ENCODE measurements at places on chromosomes 5 and 9.

DNA sequence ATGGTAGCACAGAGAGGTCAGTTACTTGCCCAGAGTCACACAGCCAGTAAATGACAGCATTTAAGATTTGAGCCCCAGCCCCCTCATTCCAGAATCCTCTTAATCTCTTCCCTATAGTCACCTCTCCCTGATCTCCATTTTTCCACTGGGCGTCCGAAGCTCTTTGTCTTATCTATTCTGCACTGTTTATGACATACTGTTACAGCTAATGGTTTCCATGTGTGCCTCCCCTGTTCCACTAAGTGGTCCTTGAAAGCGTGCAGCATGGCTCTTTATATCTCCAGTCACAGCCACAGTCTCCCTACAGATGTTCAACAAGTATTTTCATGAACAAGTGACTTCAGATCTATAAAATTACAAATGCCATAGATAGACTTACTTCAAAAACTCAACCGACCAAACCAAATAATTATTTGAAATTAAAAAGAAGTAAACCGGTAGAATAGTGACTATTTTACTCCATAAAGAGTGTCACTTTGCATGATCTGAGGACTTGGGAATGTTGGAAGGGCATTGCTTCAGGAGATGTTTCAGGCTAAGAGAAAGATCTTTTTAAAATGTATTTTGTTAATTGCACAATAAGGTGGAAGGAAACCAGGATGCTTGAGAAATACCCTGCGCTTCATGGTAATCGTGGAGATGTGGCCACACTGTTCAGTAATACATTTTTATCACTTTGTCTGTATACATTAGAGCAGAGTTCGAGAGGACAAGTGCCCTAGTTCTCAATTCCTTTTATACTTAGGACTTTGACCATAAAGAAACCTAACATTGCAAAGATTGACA, 237.2 kb downstream of the FBXL7 start:
- no peak for DNase-seq

- DNase-seq, result no peak
Measured at GRCh38 chr9:136254381-136255165, 9.0 kb upstream of the QSOX2 start.

DNA sequence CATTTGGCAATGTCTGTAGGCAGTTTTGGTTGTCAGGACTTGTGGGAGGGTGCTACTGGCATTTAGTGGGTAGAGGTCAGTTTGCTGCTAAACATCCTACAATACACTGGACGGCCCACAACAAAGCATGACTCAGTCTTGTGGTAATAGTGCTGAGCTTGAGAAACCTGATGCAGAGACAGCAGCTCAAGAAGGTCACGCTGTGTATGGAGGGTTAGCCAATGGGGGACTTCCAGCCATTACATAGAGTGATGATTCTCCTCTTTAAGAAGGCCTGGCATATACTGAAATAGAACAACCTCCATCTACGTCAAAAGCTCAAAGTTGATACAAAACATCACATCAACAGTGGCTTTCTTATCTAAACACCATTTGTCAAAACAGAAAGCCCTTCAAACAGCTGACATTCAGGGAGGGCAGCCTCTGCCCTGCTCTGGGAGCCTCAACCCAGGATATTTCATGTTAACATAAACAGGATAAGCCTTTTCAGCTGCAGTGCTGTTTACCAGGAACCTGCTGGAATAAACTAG, 143.0 kb downstream of the GPBP1 start:
- no peak for DNase-seq

DNA sequence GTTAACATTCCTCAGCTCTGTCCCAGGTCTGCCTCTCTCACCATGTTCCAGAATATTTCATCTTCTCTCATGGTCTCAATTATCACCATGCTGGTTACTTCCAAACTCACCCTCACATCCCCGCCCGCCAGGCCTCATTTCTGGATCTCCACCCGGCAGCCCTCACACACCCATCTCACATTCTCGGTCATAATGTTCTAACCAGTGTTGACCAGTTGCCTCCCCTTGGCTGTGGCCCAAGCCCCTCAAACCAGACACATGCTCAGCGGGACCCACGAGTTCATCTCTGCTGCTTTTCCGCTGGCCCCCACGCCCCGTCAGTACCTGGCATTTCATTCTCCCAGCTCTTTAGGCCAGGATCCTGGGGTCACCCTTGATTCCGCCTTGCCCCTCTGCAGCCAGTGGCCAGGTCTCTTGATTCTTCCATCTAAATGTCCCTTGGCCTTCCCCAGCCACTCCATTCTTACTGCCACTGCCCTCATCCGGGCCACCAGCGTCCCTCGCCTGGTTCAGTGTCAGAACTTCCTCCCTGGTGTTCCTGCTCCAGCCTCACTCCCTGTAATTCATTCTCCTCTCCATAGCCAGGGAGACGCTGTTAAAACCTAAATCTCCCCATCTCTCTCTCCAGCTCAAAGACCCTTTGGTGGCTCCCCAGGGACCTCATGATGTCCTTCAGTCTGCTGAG, 141.7 kb downstream of the MVB12B start:
- DNase-seq, result no peak

DNA sequence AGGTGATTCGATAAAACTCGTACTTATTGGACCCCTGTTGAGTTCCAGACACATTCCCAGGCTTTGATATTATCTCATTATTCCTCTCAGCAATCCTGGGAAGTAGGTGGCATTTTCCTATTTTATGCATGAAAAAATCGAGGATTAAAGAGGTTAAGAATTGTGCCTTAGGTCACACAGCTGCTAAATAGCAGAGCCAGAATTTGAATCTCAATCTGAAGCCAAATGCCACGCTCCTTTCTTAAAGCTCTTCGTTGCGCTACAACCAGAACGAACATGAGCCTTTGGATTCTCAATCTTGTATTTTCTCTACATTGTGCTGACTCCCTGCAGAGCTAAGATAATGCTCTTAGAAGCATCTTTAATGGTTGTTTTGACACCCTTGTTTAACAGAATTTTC, 527.8 kb upstream of the TLE4 start:
- DNase-seq, result no peak

GRCh38 chr5:96708600-96708999, 46.4 kb downstream of the CAST start:
- DNase-seq, result no peak

DNA sequence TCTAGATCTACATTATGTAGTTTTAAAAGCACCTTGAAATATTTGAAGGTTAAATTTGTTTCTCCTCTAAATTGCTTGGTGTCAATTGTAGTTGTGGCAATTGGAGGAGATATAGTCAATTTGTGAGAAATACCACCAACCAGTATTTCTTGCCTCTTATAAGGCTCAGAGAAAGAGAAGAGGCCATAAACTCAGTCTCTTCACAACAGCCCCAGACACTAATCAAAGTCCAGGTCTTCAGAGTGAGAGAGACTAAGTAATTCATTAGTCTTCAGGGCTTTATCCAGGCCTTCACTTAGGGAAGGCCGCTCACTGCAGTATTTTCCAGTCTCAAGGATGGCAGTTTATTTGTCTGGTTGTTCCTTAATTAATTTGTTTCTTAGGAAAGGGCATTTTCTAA, 168.0 kb upstream of the RGMB start:
- DNase-seq, result no peak

DNA sequence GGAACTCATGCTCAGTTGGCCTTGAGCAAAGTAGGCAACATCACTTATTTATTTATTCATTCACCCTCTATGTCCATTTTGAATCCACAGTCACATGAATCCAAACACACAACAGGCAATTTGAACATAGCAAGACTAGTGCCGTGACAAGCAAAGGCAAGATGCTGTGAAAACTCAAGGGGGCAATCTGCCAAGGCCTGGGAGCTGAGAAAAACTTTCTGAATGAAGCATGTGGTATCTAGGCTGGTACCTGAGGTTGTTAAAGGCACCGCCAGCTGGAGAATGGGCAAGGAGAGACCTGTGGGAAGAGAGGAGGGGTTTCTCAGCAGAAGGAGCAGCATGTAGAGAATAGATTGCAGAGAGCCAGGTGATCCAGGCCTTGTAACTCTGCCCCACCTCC, 98.3 kb upstream of the ATP10B start:
- no peak for DNase-seq

DNA sequence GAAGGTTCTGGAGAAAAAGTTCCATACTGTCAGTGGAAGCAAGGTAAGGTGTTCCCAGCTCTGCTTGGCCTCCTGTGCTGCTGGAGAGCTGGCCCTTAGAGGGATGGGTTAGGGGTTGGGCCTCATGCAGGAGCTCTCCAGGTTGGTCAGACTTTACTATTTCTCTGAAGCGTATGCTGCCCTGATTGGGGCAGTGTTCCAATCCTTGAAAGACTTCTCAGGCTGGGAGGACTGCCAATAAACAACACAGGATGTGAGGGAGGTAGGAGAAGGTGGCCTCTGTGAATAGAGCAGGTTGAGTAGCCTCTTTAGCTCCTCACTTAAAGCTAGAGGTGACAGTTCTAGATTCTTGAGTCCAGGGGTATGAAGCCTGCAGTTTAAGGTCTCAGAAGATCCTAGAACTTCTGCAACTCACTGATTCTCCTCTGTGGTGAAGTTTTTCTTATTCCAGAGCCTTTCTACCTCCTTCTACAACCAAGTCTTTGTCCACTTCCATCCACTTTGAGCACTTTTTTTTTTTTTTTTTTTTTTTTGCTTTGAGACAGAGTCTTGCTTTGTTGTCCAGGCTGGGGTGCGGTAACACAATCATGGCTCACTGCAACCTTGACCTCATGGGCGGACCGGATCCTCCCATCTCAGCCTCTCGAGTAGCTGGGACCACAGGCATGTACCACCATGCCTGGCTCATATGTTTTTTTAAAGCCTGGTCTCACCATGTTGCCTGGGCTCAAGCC, 3.0 kb downstream of the HNRNPAB start:
- no peak for DNase-seq

DNA sequence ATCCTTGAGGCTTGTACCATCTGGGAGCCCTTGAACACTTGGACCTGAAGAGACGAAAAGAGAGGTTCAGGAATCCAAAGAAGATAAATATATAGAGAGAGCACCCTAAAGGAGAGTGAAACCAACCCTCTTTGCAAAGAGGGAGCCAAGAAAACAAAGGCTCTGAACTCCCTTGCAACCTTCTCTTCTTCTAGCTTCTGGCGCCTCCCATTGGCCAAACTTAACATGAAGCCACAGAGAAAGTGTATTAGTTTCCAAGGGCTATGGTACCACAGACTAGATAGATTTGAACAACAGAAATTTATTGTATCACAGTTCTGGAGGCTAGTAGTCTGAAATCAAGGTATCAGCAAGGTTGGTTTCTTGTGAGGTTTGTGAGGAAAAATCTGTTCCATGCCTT, 175.1 kb downstream of the HCN1 start:
- DNase-seq, result no peak

GRCh38 chr9:75582870-75583269, 307.6 kb upstream of the PCSK5 start:
- no peak for DNase-seq

DNA sequence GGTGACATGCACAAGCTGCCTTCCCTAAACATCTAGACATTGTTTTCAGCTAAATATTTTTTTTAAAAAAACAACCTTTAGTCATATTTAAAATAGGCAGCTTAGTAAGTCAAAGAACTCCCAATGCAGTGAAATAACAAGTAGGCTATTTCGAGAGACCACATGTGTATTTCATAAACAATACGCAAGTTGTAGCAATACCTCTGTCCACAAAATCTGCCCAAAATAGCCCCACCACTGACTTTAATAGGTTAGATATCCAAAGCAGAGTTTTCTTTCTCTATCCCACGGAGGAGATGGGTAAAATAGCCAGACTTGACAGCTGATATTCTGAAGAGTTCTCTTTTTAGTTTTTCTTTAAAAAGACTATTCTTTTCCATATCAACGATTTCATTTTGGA, 1.2 kb downstream of the SLC24A2 start:
- no peak for DNase-seq

DNA sequence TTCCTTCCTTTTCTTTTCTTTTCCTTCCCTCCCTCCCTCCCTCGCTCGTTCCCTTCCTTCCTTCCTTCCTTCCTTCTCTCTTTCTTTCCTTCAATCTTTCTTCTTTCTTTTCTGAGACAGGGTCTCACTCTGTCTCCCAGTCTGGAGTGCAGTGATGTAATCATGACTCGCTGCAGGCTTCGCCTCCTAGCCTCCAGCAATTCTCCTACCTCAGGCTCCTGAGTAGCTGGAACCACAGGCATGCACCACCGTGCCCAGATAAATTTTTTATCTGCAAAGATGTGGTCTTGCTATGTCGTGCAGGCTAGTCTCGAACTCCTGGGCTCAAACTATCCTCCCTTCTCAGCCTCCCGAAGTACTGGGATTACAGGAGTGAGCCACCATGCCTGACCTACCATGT, 81.4 kb downstream of the SPATA31C2 start:
- no peak for DNase-seq

DNA sequence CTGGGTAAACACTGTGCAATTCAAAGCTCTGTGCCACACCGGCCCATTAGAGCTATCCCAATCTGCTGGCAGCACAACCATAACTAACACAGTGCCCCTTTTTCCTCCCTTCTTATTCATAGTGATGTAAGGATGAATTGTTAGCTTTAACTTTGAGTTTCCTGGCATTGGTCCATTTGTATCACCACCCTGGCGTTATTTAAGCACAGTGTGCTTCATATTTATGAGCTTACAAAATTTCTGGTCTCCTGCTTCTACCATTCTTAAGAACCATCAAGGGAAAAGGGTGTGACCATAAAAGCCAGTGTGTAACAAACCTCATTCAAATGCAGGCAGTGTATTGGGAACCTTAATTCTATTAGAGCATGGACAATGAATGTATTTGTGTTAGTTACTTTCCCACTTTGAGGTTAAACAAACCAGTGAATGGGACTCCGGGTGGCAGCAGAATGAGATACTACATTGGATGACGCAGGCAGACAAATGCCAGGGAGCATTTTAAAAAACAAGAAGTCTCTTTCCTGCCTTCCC, 222.6 kb downstream of the TMEM161B start:
- no peak for DNase-seq

- DNase-seq, result no peak
Measured at GRCh38 chr5:16508730-16509531, 43.3 kb upstream of the ZNF622 start.

- DNase-seq, result no peak
Measured at GRCh38 chr5:128135286-128135685, 51.7 kb downstream of the SLC12A2 start.

DNA sequence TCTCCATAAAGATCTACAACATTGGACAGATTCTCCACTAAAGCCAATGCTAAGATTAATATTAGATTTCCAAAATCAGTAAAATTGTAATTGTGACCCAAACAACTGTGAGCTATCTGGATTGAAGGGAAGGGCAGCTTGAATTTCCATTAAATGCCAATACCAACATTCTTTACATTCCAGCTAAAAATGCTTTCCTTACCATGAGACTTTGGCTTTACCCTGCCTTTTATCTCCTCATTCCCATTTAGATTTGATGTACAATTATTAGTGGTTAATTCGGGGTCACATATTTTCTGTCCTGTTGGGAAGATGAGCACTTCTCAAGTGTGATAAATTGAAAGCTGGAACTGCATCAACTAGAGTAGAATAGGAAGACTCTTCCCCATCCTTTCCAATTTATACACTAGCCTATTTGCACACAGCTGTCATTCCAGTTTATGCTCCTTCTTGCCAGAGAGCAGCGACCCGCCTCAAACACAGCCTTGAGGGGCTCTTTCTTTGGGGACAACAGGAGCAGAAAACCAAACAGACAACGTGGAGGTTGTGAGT, 33.1 kb upstream of the MYOT start:
- no peak for DNase-seq
